GM12864 (cell line): ENCODE measurements at places on chromosomes 2 and 18.

DNA sequence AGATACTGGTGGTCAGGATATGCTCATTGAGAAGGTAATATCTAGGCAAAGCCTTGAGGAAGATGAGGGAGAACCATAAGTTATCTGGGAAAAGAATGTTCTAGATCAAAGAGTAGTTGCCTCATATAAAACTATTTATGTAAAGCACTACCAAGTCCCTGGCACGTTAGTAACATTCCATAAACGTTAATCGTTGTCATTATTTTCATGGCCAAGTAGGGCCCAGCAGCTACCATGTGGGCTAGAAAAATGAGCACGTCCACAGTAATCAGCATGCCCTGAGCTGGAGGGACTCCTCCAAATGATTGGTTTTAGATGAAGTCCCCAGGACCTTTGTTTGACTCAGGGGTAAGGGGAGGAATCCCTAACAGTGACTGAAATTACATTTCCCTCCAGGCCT is 32.7 kb upstream of the AFTPH start:
- DNase-seq: no peak

- DNase-seq: no peak
These were observed 22.8 kb upstream of the DNAH6 start for GRCh38 chr2:84493514-84493913.

GRCh38 chr2:106851881-106852501 is 34.0 kb downstream of the ST6GAL2 start:
- no peak for DNase-seq

DNA sequence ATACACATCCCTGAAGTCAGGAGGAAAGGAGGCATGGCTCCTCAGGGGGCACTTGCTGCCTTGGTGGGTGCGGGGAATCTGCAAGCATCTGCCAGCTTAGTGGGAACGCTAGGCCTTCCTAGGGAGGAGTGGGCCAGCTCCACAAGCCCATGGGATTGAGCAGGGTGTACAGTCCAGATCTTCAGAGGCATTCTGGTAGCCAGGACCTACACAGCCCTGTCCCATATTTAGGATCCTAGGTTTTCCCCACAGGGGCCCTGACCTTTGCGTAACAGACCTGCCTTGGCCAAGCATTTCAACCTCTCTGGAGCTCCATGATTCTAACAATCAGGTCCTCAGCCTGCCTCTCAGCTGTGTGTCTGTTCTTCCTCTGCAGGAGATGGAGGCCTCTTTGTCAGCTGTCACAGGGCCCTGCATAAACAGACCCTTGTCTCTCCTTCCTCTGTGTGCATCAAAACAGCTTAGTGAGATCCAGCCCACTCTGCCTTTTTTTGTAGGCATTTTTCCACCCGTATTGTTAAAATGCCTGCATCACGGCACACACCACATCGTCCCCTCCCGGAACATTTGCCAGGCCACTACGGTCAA is 140.2 kb upstream of the NDUFV2 start:
- no peak for DNase-seq

DNA sequence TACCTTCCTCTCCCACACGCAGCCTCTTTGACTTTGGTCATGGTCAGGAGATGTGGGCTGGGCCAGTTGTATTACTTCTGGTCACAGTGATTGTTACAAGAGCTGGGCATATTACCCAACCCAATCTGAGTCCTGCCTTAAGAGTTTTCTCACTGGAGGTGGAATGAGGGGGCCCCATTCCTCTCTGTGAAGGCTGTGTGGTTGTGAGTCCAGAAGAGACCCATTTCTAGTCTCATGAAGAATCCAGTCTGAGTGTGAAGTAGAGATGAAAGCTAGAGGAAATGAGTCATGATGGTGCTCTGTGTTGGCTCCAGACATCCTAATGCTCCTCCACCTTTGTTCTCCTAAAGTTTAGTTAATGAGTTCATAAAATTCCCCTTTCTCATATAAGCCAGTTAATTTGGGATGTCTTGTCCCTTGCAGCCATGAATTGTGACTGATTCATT is 50.8 kb upstream of the RASGRP3 start:
- no peak for DNase-seq

- DNase-seq: no peak
These were observed 40.6 kb upstream of the MSTN start for GRCh38 chr2:190103144-190103543.

DNA sequence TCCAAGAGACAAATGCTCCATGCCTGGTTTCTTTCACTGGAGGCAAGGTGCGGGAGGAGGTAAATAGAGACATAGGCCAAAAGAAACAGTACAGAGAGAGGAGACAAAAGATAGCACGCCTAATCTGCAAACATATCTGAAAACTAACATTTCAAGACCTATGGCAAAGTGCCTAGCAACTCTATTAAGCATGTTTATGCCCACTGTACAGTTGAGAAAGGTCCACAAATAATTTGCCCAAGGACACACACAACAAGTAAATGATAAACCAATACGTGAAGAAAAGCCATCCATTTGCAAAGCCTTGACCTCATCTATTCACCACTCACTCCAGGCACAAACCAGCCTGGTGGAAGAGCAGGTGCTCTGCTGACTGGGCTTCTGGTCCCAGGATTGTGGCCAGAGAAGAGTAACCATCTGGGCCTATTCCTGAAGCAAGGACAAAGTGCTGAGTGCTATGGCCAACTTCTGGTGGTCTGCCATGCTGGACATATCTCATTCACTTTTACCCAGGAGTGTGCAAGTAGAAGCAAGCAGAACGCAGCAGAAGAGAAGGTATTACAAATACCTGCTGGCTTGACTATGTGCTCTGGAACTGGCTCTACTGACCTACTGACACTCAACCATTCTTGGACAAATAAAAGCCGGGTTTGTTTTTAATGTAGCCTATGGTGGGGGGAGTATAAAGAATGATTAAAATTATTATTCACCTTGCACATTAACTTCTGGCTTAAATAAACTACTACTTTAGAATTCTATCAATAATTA is 25.3 kb downstream of the TMEM131 start:
- DNase-seq: no peak

DNA sequence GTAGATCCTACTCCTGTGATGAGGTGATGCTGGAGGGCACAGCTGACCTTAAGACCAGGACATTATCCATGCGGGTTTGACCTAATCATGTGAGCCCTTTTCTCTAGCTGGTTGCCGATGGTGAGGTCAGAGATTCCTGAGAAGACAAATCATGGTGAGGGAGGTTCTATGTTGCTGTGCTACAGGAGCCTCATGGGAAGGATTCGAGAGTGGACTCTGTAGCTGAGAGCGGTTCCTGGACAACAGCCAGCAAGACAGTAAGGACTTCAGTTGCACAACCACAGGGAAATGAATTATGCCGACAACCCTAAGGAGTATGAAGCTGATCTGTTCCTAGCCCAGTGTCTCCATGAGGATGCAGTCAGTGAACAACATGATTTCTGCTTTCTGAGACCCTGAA is 80.4 kb downstream of the EPB41L3 start:
- no peak for DNase-seq

DNA sequence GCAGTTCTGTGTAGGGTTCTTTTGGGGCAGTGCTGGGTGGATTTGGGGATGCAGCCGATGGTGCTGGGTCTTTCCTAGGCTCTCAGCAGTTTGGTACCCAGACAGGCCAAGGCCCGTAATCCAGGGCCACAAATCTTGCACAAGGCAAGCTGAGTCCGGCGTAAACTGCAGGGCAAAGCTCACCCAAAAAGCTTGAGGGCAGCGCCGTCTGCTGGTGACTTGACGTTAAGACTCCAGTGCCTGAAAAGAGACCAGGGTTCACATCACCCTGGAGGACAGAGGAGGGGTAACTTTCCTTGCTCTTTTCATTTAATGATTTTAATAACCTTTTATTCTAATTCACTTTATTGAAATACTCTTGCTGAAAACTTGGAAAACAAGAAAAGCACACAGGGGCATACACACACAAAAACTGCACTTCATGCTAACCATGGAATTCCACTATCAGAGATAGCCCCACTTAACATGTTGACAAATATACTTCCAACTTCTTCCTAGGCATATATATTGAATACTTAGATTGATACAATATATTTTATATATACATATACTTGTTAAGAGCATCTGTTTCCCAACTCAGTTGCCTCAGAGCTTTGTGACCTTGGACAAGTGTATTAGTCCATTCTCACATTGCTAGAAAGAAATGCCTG is 38.9 kb downstream of the CNGA3 start:
- DNase-seq: peak; percentile 19

DNA sequence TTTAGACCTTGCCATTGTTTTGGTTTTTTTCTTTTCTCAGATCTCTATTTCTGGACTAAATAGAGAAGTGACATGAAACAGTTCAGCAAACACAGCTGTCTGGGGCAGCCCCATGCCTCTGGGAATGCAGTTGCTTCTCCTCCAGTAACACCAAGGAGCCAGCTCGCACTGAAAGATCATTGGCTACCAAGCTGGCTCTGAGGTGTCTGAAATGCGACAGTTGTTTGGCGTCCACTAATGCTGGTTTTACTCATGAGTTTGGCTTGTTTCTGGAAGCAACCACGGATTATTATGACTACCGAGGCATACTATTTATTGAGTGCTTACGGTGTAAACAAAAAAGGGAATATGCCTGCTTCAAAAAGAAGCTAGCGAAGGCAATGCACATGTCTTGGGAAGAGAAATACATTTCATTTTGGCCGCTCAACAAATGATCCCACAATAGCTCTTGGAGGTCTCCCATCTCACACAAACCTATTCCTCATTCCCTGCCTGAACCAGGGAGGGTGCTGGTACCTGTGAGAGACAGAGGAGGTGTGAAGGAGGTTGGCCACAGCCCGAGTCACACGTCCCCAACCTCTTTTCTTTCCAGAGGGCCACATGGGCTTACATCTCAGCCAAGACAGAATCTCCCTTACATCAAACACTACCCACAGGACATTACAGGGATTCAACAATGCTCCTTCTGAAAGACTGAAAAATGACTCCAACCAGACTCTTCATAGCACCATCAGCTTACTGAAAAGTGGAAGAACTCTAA is 37.5 kb upstream of the NEB start:
- DNase-seq: peak; percentile 82

DNA sequence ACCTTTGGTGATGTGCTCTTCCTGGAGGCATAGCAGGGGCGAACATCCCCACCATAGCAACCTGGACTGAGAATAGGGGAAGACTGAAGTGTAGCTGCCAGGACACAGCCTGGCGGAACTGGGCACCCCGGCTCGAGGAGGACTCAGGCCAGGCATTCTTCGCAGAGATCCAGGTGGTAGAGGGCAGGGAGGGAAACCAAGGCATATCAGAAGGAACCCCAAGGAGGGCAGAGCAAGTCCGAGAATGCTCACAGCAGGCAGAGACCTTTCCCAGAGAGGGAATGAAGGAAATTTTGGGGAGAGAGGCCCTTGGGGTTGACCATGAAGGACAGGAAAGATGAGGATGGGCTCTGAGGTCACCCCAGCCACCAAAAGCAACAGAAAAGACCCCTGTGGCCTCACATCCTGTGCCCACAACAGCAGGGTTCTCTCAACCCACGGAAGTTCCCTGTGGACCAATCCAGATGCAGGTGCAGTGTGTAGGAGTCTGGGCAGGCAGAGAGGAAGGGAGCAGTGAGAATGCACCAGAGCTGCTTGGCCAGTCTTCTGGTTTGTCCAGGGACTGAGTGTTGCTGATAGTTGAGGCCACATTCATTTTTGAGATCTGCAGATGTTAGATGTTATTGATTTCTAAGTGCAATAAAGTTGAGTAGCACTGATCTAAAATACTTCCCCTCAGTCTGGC is 136.9 kb downstream of the PXDN start:
- DNase-seq: no peak

GRCh38 chr2:68911246-68911645 is 40.0 kb upstream of the BMP10 start:
- DNase-seq: no peak

GRCh38 chr2:239463541-239464165 is 62.8 kb upstream of the HDAC4 start:
- DNase-seq: no peak

- DNase-seq: no peak
These were observed 32.4 kb downstream of the WDR43 start for GRCh38 chr2:28926847-28927246.

DNA sequence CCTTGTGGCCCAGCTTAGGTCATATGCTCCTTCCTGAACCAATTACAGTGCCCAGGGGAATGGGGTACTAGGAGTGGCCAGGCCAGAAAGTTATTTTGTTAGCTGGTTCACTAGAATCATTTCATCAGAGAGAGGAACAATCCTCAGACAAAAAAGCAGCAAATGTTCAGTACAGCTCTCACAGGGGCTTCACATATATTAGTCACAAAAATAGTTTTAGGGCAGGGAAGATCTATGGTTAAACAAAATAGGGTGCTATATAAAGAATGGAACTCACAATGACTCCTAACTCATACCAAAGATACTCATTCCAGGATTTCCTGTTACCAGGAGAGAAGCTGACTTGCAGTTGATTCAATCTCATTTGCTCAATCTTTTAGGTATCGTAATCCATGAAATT is 71.0 kb downstream of the CWC22 start:
- no peak for DNase-seq

GRCh38 chr2:158745866-158746382 is 49.2 kb upstream of the DAPL1 start:
- DNase-seq: no peak

DNA sequence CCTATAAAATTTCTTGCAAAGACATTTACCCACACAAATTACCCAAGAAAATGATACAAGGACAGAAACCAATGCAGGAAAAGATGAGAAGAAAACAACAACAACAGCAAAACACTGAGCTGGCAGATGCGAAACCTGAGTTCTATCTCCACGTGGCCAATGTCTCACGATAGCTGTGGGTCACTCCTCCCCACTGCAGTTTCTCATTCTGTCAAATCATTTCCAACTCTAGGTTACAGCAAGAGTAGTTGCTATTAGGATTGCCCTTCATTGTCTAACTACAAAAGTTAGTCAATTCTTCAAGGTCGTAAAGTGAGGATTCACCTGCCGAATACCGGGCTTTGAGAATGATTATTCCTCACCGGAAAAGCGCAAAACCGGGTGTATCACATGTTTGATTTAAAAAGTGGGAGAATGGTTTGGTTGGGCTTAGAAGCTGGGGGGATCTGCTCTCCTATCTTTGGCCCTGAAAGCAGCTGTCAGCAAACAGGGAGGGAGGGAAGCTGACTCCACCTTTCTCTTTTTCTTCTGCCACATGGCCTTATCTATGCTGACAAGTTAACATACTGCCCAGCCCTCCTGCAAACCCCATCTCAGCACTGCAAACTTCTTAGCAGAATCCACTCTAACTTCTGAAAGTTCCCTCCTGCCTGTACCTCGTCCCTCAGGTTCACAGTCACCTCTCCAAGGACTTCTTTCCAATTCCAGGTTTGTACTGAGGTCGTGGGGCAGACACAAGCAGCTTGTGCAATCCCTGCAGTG is 473.0 kb downstream of the SOX11 start:
- no peak for DNase-seq

DNA sequence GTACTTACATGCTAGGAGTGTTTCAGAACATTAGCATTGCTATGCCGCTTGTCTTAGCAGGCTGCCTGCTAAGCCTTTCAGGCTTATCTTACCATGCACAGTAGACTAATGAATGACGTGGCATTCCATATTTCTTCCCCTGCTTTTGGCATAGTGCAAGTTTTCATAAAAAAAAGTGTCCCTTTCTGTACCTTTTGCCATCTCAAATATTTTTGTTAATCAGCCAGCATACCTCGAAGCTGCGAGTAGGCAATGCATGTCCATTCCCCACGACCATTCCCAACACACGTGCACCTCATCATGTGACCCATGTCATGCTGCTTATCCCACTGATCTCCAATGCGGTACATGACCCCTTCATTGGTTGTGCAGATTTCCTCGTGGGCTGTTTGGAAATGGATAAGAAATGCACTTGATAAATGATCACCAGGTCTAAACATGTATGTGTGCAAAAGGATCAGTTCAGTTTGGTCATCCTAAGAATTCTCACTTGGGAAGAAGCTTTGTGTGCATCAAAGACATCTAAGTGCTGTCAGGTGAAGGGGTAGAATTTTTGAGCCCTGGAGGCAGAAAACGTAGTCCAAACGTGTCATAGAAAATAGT is 13.9 kb downstream of the FN1 start:
- DNase-seq: no peak

GRCh38 chr2:52810460-52810859 is 957.1 kb upstream of the CHAC2 start:
- no peak for DNase-seq
